ENCODE measurements at places on chromosomes 2 and 18. TPM values are rescaled to one million over a fixed set of nuclear protein-coding genes. Genes with fewer than 3 reads are reported as not detected.

GRCh38 chr2:153163055-153163454 lies 315.5 kb downstream of the RPRM start:
- DNase-seq: peak; percentile 27

DNA sequence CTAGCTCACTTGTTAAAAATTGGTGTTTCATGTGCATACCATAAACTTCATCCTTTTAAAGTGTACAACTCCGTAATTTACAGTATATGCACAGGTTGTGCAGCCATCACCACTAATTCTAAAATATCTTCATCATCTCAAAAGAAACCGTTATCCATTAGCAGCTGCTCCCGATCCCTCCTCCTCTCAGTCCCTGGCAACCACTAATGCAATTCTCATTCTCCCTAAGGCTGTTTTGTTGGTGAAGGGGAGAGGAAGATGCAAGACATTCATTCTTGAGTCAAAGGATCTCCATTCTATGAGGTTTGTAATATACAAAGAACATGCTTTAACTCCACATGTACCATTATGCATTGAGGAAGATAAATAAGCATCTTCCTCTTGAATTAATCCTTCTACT lies 48.6 kb downstream of the RNU4ATAC start:
- DNase-seq: peak; percentile 69

OR6B3 gene
- total RNA-seq: not detected

- DNase-seq: no peak
Measured at GRCh38 chr18:58009166-58009565, 34.9 kb upstream of the NEDD4L start.

DNA sequence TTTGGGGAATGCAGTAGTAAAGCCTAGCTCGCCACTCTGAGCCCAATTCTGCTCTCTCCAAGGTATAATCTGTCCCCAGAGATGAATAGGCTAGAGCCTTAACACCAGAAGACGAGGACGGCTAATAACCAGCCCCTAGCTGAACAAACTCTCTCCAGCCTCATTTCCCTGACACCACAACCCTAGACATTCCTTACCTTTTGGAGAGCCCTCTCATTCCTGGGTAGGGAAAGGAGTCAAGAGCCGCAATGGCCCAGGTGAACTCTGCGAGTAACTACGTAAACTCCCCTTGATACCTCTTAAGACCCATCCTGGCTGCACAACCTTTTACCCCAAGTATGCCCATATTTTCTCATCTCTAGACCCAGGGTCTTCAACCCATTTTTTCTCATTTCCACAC lies 722.9 kb downstream of the BCL11A start:
- no peak for DNase-seq

GRCh38 chr2:45890819-45891218 lies 239.3 kb downstream of the PRKCE start:
- no peak for DNase-seq

DNA sequence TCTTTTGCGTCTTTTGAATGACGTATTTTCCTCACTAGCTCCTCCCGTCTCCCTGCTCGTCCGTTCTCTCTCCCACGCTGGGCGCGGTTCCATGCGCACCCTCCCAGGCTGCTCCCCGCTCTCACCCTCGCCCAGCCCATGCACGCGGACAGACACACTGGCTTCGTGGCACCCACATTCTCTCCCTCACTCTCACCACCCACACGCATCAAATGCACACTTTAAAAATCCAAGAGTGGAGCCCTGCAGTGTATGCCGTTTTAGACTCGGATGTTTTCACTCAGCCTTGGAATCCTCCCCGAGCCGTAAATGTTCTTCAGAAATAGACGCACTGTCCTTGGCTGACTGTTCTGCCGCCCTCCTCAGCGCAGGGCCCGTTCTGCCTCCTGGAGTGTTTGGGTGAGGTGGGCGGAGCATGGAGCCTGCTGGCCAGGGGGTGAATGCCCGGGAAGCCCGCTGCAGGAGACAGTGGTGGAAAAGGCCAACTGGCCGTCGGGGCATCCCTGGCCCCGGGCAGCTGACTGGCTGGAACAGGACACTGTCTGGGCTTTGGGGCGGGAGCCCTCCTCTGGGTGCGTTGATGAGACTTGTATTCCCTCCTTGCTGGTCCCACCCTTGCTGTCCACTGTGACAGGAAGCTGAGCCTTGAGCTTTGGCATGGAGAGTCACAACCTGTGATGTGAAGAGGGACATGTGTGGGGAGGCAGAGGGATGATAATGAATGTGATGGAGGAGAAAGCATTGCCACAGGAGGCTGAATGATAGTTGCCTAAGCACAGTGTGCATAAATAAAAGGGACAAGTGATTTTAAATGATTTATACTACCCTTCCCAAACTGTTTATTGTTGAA lies 35.4 kb upstream of the LYPD6B start:
- no peak for DNase-seq

- no peak for DNase-seq
Measured at GRCh38 chr2:217740178-217740577, 262.6 kb downstream of the TNS1 start.

ILKAP gene
- 19.5 TPM for total RNA-seq

TEX44 gene
- not detected for total RNA-seq

DNA sequence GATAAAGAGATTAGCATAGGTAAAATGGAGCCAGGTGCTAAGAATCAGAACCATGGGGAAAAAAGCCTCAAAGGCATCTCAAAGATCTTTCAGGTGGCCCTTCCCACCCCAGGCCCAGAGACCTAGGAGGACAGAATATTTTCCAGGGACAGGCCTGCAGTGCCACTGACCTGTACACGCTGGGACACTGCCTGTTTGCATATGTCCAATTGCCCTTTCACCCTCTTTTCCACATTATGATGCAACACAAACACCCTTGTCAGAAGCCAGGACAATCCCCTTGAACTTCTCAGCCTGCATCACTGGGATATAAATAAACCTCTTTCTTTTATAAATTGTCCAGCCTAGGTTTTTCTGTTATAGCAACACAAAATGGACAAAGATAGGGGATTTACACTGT lies 419.1 kb downstream of the TRIB2 start:
- no peak for DNase-seq

DNA sequence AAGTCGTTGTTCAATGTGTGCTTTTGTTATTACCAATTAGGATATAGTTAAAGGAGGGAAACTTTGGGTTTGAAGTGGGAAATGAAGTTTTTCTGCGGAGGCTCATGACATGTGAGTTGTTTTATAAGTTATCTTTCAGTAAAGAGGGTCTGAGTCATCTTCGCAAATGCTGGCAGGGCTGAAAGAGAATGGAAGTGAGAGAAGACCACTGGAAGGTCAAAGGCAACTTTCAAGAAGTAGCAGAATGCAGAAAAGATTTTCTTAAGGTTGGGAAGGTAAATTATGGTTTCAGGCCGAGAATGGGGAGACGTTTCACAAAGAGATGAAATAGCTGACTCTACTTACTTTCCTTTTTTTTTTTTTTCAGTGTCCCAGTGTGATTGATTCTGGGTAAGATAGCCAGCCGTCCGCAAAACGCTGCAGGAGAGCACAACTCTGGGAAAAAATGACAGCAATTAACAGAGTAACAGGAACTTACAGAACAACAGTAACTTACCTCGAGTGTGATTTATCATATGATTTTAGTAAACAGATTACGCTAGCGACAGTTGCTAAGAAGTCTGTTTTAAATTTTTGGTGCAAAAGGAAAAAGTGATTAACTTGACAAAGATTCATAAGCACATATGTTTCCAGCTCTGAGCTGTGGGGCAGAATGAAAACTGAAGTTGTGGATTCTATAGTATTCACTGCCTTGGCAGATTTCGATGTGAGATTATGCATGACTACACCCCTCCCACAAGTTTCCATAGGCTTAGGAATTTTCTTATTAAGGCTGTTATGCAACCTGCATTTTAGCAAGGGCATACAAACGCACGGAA lies 46.8 kb upstream of the ACTR3 start:
- DNase-seq: no peak

PHOSPHO2 gene
- 5.8 TPM for total RNA-seq

DNA sequence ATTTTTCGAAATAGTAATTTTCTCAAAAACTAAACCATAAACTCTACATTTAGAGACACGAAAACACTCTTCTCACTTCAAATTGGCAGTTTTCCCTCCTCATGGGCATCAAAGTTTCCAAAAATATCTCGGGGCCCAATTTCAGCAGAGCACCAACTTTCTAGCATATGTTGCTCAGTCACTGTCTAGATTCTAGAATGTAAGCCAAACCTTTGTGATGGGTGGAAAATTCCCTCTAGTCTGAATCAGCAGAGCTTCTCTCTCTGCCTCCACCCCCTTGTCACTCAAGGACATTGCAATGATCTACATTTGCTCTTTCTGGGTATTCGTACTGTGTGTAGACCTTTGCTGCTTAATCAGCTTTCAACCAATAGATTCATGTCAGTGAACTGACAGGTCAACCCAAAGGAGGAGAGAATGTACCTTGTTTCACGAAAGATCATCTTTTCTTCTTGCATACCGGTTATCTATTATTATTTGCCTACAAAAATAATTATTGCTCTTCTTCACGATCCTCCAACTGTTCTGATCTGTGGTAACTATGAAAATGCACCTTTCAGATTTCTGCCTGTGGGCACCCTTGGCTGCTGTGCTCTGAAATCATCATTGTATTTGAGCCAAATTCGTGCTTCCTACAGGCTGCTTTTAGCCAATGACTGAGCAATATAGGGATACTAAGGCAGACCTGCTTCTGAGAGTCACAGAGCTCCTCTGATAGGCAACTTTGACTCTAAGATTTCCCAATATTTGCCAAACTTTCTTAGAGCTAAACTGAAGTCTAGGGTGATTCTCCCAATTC lies 38.7 kb upstream of the GLS start:
- peak; percentile 62 for DNase-seq

ERFE gene
- total RNA-seq: 5.2 TPM

DNA sequence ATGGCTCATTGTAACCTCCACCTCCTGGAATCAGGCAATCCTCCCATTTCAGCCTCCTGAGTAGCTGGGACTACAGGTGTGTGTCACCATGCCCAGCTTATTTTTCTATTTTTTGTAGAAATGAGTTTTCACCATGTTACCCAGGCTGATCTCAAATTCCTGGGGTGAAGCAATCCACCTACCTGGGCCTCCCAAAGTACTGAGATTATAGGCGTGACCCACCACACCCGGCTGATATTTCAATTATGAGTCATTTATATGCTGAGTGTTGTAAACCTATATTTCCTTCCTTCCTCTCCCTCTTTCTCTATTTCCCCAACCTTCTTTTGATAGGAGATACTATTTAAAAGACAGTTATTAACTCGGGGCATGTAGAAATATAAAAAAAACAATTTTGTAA lies 469.6 kb upstream of the ID2 start:
- no peak for DNase-seq

- DNase-seq: no peak
Measured at GRCh38 chr2:224166654-224167053, 127.6 kb upstream of the SERPINE2 start.

DNA sequence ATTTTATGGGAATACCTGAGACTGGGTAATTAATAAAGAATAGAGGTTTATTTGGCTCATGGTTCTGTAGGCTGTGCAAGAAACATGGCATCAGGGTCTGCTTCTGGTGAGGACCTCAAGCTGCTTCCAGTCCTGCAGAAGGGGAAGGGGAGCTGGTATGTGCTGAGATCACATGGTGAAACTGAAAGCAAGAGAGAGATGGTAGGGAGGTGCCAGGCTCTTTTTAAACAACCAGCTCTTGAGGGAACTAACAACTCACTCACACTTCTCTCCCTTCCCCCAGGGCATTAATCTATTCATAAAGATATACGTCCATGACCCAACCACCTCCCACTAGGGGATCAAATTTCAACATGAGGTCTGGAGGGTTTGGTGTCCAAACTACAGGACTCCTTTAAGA lies 40.1 kb downstream of the AGPS start:
- no peak for DNase-seq

LRRTM1 gene
- not detected for total RNA-seq

All from M059J (cell line).